Hypothalamus (tissue), 51 donors: ENCODE measurements at places on chromosomes 5 and 9.

DNA sequence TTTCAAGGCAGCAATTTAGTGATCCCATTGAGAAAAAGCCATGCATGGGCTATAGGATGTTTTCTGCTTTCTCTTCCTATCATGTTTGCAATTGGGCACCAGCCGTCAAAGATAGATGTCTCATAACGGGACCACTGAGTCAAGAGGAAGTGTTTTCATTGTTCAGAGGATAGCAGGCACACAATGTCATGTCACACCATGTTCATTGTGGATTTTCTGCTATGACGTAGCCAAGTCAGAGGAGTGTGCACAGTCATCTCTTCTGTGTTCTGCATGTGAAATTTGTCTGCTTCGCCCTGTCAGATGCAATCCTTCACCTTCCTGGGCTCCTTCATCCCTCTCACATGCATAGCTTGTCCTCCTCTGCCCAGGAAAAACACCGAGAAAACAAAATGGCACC is 106.0 kb downstream of the CD180 start:
- no peak for DNase-seq

- DNase-seq, result no peak
These were observed 121.7 kb downstream of the NREP start for GRCh38 chr5:111635151-111635902.

- no peak for DNase-seq
These were observed 55.7 kb downstream of the LIFR start for GRCh38 chr5:38500573-38501260.

DNA sequence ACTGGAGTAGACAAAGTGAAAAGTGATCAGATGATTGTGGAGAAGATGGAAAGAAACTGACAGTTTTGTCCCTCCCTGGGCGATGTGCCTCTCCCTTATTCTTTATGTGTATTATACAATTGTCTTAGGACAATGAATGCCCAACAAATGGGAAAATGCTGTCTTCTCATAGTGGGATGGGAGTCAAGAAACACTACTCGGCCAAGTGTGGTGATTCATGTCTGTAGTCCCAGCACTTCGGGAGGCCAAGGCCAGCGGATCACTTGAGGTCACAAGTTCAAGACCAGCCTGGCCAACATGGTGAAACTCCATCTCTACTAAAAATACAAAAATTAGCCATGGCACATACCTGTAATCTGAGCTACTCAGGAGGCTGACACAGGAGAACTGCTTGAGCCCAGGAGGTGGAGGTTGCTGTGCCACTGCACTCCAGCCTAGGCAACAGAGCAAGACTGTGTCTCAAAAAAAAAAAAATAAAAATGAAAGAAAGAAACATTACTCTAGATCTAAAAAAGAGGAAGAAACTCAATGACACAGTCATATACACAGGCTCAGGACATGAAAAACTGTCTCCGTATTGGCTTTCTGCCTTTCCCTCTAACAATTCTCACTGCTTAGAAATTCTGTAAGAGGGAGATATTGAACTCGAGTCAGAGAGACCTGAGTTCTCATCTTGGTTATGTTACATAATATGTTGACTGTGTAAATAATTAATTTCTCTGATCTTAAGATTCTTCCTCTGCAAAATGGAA is 67.9 kb upstream of the TARS1 start:
- no peak for DNase-seq

- no peak for DNase-seq
These were observed 8.2 kb upstream of the ECM2 start for GRCh38 chr9:92543972-92544371.

GRCh38 chr9:34651876-34652601 is at the start of gene IL11RA:
TSS of gene IL11RA (plus strand) at chr9:34652185. CDS start at chr9:34655218, 3,033 bp downstream.
- DNase-seq, result peak; percentile 16

DNA sequence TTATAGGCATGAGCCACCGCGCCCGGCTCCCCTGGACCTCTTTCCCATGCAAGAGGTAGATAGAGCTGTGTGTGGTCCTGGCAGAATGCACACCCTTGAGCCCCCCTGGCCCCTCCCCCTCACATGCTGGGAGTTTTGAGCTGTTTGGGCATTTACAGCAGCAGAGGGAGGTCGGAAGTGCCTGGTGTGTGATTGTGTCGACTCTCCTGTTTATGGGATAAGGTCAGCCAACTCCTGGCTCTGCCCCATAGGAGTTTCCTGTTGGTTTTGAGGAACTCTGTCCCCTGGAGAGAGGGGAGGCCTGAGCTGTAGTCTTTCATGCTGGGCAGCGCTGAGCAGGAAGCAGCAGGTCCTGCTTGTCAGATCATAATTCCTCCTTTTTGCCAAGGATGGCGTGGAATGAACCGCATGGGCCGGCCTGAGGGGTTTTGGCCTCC is 6.0 kb downstream of the LRRC8A start:
- no peak for DNase-seq

DNA sequence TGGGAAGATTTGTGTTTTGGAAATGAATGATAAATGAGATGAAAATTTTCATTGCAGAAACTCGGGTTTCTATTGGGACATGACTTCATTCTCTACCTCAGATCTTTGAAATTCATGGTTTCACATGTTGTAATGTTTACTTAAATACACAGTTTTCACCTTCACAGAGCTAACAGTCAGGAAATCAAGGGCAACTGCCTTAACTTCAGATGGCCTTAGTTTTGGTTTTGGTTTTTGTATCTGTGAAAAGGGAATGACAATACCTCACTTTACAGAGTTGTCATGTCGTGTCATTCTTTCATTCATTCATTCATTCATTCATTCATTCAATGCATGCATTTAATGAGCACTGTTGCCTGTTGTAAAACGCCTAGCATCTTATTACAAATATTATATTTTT is 41.9 kb downstream of the NIM1K start:
- DNase-seq, result no peak

- no peak for DNase-seq
These were observed 88.9 kb downstream of the SNCAIP start for GRCh38 chr5:122400938-122401337.

GRCh38 chr5:155884041-155884440 is 442.9 kb upstream of the SGCD start:
- no peak for DNase-seq

DNA sequence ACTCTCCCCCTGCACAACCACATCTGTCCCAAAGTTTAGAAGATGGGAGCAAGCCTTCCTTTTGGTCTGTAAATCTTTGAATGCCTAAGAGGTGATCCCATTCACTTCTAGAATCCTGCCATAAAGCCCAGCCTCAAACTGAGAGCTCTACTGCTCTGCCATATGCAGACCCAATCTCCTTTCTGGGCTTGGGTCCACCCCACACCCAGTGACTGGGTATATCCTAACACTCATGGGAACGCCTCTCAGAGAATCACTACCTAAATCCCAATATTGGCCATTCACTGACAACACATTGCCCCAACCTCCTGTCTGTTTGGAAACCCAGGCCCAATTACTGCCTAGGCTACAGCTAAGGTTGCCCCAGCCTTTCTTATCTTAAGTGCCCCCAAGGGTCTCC is 90.7 kb downstream of the MAMDC2 start:
- DNase-seq, result no peak

DNA sequence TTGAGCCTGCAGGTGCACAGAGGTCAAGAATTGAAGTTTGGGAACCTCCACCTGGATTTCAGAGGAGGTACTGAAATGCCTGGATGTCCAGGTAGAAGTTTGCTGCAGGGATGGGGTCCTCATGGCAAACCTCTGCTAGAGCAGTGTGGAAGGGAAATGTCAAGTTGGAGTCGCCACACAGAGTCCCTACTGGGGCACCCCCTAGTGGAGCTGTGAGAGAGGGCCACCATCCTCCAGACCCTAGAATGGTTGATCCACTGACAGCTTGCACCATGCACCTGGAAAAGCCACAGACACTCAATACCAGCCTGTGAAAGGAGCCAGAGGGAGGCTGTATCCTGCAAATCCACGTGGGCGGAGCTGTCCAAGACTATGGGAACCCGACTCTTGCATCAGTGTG is 78.0 kb downstream of the GABRA1 start:
- no peak for DNase-seq

DNA sequence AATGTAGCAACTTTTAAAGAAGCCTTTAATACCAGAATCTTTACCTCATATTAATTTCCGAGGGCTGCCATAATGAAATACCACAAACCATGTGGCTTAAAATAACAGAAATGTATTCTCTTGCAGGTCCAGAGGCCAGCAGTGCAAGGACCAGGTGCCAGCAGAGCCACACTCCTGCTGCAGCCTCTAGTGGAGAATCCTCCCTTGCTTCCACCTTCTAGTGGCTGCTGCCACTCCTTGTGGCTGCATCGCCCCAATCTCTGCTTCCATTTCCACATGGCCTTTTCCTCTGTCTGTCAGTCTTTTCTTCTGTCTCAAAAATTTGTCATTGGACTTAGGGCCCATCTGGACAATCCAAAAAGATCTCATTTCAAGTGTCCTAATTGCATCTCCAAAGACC is 401.5 kb downstream of the EFNA5 start:
- DNase-seq, result no peak

DNA sequence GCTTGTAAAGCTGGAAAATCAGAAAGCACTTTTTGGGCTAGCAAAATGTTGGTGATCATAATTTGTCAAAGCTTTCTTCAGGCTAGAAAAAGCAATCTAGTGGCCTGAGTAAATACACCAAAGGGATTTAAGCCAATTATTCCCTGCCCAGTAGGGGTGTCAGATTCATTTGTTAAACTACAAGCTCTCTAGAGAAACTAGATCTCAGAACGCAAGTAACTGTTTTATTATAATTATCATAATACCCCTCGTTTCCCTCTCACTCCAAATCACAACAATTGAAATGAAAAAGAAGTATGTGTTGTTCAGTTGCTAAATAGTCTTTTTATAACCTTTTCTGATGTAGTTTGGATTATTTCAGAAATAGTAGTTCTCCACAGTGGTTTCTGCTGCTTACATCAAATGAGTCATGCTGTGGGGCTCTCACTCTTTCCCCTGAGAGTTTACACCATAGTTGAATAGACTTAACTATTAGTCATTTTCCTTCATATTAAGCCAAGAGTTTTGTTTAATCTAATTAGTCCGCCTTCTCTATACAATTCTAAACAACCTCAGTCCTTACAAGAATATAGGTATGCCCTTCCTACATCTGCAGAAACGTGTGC is 918.6 kb upstream of the DMAC1 start:
- no peak for DNase-seq

GRCh38 chr5:121503111-121503840 is 348.4 kb upstream of the FTMT start:
- no peak for DNase-seq

GRCh38 chr5:97923496-97923895 is 740.4 kb upstream of the RIOK2 start:
- DNase-seq, result no peak

- DNase-seq, result no peak
These were observed 289.4 kb downstream of the ADAMTS6 start for GRCh38 chr5:65192331-65192730.

DNA sequence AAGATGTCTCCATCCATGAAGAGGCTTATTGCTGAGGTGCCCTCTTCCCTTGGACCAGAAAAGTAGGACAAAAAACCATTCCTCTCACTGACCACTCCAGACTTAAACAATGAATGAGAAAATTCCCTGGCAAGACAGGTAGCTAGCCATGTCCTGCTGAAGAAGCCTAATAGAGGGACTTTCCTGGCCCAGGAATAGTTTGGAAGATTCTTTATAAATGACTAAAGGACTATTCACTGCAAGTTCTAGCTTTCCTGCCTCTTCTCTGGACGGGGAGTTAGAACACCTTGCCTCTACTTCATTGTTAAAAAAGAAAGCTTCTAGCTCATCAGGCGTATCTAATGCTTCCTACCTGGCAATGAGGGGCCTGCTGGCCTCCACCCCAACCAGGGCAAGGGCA is 153.6 kb downstream of the NR3C1 start:
- no peak for DNase-seq

- DNase-seq, result no peak
These were observed 185.0 kb downstream of the GLIS3 start for GRCh38 chr9:4114569-4115505.

DNA sequence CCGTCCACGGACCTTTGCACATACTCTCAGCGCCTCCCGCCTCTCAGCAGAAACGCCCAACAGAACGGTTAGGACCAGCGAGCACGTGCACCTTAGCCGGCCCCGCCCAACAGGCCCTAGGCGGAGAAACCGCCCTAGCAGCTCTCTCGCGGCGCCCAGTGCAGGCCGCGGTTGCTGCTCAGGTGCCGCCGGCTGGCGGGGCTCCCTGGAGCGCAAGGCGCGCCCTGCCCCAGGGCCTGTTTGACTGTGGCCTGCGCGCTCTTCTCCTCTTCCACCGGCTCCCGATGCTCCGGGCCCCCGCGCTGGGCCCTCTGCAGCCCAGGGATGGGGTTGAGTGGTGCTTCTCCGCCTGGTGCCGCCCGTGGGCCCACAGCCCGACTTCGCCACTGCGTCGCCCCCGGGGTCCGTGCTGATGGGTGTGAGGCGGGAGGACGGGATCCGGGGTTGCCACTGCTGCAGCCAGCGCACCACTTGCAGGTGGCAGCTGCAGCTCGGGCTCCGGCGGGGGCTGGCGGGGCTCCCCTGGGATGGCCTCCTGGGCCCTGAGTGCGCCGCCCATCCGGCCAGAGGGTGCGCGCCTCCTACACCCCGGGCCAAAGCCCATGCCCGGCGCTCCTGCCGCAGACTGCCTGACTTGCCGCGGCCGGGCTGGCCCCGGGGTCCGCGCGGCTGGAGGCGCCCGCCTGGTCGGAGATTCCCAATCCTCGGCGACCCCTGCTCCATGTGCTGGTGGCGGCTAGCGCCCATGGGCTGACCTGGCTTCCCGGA is 1889.4 kb upstream of the CDH9 start:
- no peak for DNase-seq

DNA sequence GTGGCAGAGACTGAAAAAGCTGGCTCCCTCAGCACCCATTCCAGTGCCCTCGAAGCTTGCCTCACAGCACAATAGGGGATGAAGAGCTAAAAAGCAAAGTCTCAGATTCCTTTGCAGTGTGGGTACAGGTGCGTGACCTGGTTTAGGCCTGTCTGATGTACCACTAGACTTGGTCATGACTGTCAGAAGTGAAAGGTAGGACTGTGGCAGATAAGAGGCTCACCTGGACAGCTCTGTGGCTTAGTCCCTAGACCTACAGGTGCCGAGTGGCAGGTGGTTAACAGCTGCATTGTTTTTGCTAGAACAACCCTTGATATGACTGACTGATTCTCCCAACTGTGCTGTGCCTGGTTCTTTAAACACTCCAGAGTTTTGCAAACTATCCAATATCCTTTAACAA is 14.7 kb upstream of the SFXN1 start:
- DNase-seq, result no peak

DNA sequence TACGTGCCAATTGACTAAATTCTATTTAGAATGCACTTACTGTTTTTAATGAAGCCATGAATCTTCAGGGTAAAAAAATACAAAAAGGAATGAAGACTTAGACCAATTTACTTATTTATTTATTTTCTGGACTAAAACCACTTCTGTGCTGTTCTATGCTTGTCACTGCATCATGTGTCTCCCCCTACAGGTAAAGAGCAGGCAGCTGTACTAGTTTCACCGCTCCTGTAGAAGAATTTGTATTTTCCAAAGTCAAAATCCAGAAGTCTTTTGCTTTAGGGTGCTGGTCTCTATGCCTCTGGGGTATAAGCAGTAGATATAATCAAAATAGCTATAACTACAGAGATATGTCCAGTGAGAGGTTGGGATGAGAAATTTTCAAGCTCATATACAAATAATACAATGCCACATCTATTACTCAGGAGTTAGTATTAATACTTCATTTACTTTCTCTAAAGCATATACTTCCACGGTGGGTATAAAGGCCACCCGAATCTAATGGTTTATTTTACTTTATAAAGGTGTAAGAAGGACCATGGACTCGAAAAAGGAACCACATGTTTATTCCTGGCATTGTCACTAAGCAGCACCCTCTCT is 591.5 kb downstream of the RAB3C start:
- DNase-seq, result peak; percentile 5

- no peak for DNase-seq
These were observed 3.7 kb upstream of the CDC23 start for GRCh38 chr5:138216799-138217198.

- DNase-seq, result no peak
These were observed 19.7 kb upstream of the CCNH start for GRCh38 chr5:87432460-87432859.
